ENCODE measurements at places on chromosomes 4 and X. TPM values are rescaled to one million over a fixed set of nuclear protein-coding genes. Genes with fewer than 3 reads are reported as not detected.
A peak's percentile ranks its signal among the peaks of the same experiment; 100 is the strongest.

RHOXF2 gene
- total RNA-seq: not detected

- no peaks in the 10 kb centered on the region for H3K36me3 ChIP-seq
- H3K27ac ChIP-seq: no peak overlapping the region
- peaks cover 14% of the 10 kb centered on the region for H3K4me1 ChIP-seq
- no peak overlapping the region for H3K4me3 ChIP-seq
Observed at GRCh38 chr4:147587041-147587440, 30.2 kb upstream of the TMEM184C start.

FAM236B gene
- not detected for total RNA-seq

EVC gene
- total RNA-seq: 56.2 TPM

DNA sequence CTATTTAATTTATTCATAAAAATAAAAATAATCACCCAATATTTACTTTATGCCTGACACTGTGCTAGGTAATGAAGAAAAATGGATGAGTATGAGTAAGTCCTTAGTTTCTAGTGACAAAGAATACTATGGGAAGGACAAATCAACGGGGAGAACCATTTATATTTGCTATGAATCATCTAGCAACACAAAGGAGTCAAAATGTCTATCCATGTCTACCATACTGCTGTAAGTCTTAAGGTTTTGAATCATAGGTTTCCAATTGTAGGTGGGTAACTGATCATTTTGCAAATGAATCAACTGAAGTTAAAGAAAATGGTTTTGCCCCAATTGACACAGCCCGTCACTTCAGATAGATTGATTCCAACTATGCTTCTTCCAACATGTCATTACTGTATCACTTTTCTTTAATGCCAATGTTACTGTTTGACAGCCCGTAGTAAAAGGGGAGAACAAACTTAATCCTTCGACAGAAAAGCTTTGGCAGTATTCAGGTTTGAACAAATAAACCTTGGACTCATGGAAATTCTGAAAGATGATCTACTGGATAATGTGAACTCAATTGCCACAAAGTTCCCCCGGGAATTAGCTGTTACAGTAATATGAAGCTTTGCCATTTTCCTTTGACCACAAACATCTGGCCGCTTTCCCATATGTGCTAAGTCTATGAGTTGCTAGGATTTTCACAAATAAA is 3.2 kb downstream of the TDO2 start:
- H3K36me3 ChIP-seq: no peaks in the 10 kb centered on the region
- 0 out of 2 replicates have a peak overlapping the region, but pooled peaks have one; percentile 18 for H3K4me3 ChIP-seq
- peak overlapping the region; percentile 61 for H3K27ac ChIP-seq
- H3K27me3 ChIP-seq: peaks cover 20% of the 10 kb centered on the region

GRIA3 gene
- total RNA-seq: 36.0 TPM

Measured in GM23248 (cell line).